ENCODE measurements at places on chromosomes 12 and 14.

GRCh38 chr14:102675396-102675795 is 82.9 kb downstream of the RCOR1 start:
- no peak for DNase-seq

- DNase-seq, result no peak
Measured at GRCh38 chr14:67722293-67722692, 20.6 kb downstream of the RDH12 start.

- no peak for DNase-seq
Measured at GRCh38 chr12:82710741-82711140, 24.0 kb downstream of the TMTC2 start.

- no peak for DNase-seq
Measured at GRCh38 chr12:47110011-47110541, 30.3 kb upstream of the AMIGO2 start.

DNA sequence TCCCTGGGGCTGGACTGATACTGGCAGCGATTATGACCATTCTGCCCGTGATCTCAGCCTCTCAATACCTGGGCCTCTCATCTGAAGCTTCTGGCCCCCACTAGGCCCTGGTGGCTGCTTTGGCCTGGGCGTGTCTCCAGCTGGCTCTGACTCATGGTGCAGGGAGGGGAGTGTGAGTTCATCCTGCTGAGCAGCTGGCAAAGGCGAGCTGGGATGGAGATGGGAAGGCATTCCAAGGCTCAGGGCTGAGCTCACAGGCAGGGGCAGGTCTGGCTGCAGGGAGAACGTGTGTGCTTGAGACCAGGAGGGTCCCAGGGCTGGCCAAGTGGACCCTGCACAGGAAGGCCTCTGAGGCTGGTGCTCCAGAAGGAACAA is 221.8 kb downstream of the TMEM121 start:
- DNase-seq, result no peak

GRCh38 chr12:105212438-105212837 is 23.5 kb downstream of the APPL2 start:
- no peak for DNase-seq

GRCh38 chr14:93957751-93958566 is 18.4 kb downstream of the ASB2 start:
- DNase-seq, result no peak

GRCh38 chr12:56590237-56590830 is 39.8 kb downstream of the BAZ2A start:
- DNase-seq, result no peak

GRCh38 chr14:80425686-80426085 is 214.4 kb upstream of the DIO2 start:
- DNase-seq, result no peak

GRCh38 chr14:92105073-92105892 is 1.1 kb downstream of the ATXN3 start:
- no peak for DNase-seq

DNA sequence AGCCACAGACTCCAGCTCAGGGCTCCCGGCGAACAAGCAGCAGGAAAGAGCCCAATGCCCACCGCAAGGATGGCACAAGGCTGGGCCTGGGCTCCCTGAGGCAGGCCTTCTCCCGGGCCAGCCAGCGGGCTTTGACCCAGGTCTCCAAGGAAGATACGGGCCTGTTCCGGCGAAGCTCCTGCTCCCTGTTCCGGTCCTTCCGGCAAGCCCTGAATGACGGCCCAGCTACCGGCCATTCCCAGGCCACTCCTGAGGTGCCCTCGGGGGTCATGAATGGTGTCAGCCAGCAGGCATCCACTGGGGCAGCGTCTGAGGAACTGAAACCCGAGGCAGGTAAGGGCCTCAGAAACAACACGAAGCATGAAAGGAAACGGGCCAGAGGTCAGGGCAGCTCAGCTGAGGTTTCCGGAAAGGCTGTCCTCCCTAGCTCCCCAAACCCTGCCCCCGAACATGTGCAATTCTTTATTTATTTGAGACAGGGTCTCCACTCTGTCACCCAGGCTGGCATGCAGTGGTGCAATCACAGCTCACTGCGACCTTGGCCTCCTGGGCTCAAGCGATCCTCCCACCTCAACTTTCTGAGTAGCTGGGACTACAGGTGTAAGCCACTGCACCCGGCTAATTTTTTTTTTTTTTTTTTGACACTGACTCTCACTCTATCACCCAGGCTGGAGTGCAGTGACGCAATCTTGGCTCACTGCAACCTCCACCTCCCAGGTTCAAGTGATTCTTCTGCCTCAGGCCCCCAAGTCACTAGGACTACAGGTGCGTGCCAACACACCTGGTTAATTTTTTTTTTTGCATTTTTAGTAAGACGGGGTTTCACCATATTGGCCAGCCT is 6.0 kb downstream of the EXOC3L4 start:
- no peak for DNase-seq
